ENCODE measurements at places on chromosomes 7 and 10.

DNA sequence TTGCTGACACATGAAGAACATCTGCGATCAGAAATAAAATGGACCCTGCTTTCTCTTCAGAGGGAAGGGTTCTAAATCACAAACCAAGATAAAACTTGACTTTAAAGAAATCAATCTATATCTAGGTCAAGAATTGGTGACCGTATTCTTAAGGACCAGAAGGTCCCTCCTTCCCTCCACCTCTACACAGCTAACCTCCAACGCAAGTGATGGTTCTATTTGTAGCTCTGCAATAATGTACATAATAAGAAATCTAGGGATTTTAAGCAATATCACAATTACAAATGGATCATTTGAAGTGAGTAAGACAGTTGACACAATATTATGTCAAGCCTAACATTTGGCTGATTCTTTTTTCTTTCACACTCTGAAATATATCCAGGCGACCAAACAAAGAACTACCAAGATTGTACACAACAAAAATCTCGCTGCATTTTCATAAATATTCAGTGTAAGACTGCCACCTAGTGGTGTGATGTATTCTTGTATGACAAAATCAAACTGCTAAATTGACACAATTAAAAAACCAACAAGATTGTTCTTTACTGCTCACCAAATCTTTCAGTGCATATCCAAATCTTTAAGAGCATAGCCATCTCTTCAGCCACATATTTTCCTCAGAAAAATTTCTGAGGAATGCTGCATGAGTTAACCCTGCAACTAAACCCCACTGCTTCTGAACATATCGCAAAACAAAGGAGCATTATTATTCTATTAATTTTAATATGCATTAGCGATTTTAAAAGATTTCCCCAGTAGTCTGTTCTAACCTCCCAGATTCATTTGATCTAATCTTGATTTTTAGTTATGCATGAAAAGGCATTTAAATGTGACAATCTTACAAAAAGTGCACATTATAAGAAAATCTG, 44.5 kb downstream of the ICA1 start:
- DNase-seq = no peak

DNA sequence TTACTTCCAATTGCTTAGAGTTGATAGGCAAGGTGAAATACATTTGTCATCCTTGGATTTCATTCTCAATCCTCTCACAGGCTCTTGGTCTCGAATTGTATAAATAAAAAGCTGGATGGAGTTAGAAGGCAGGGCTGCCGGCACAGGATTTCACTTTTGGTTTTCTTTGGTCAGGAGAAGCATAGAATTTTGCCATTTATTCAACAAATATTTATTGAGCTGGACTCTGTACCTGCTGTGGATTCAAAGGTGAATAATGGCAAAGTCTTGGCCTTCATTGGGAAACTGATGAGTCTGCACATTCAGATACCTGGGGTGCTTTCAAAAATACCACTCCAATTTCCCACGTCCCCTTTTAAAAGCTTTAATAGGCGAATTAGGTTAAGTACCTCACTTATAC, 49.7 kb downstream of the PDK4 start:
- DNase-seq = no peak

DNA sequence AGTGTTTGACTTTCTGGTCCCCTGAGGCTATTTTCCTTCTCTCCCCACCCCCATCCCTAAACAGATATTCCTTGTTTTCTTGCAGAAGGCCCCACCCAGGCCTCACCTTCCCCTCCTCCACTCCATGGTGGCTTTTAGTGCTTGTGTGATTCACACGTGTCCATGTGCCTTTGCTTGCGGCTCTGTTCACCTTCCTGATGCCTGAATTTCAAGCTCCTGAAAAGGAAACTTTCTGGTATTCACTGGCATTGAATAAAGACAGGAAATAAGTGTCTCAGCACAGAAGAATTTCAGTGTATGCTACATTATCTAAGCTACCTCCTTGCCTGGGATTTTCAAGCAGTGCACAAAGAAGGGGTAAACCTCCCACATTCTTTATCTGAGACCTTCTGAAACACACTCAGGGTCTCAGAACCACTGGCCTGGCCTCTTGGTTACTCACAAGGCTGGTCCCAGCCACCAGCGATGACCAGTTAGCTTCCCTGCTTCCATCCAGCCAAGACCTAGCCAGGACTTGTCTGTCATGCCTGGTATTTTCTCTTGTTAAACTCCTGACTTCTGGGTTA, 17.2 kb upstream of the UBE2H start:
- no peak for DNase-seq

DNA sequence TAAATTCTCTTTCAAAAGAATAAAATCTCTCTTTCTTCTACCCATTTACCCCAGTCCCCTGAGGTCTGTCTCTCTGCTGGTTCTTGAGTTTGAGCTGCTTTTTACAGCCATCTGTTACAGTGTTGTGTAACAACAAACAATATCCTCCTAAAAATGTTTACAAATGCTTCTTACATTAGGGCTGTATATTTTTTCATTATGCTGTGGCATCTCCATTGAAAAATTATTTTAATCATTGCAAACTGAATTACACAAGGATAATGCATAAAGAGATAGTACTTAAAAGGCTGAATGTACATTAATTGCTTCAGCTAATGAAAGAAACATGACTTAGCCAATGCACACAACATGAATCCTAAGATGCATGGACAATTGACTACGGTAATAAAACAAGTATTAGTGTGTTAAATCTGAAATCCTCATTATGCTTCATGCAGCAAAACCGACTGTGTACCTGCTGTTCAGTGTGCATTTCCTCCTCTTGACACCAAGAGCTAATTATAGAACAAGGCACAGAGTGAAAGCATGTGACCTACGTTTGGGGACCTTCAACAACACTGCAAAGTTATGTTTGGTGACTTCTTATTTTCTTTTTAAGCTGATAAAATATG, 181.7 kb upstream of the RHOBTB1 start:
- no peak for DNase-seq

DNA sequence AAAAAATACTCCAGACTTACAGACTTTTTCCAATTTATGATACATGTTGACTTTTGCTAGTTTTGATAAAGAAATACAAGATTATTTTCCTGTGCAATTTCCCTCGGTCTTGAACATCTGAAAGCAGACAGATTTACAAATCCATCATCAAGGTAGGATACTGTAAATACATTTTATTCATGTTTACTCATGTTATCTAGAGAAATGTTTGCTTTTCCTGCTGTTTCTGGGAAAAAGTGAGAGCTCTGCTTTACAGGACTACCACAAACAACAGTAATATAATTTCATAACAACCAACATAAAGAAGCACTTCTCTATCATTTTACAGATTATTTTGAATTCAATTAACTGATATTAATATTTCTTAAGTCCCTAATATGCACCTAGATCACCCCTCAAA, 31.7 kb upstream of the CASD1 start:
- DNase-seq = no peak

- DNase-seq = no peak
Measured at GRCh38 chr7:2437537-2438148, 34.2 kb downstream of the CHST12 start.

DNA sequence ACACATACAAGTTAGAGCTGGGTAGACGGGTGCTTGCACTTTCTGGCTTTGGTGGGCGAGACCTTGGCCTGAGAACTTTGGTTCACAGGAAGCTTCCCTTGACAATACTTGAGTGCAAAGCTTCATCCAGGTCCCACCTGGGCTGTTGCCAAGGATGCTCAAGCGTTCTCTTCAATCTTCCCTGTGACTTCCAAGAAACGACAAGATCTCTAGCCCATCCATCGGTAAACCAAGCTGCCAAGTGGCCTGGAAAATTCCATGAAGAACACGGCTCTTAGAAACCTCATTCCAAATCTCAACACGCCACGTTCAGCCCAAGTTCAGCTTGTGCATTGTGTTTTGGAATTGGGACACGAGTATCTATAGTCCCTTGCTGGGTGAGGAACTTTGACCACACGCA, 84.7 kb downstream of the CHST15 start:
- no peak for DNase-seq

GRCh38 chr7:154353355-154353767, 301.2 kb downstream of the DPP6 start:
- no peak for DNase-seq

DNA sequence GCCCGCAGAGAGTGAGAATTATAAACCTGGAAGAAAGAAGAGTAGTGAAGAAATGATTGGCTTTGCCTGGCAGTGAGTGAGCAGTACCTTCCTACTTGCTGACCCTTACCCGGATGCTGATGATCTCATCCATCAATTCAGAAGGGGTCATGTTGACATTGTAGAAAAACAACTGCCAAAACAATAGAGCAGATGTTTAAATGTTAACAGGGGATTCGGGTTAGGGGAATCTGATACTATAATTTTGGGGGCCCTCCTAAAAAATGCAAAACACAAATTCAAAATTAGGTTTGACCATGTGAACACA, 78.1 kb downstream of the MYOF start:
- no peak for DNase-seq

DNA sequence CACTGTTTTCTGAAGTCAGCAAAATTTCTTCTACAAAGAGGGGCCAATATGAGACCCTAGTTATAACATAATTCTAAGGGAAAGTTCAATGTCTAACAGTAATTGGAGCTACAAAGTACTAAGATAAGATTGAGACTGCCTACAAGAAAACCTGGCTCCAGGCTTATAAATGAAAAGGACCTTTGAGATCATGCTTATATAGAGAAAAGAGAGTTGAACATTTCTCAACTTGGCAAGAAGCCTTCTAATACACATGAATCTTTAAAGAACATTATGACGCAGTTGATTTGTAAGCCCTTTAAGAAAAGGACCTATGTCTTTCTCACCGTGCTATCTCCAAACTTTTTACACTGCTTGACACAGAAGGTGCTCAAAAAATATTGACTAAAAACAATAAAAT, 87.9 kb downstream of the TPK1 start:
- DNase-seq = no peak

DNA sequence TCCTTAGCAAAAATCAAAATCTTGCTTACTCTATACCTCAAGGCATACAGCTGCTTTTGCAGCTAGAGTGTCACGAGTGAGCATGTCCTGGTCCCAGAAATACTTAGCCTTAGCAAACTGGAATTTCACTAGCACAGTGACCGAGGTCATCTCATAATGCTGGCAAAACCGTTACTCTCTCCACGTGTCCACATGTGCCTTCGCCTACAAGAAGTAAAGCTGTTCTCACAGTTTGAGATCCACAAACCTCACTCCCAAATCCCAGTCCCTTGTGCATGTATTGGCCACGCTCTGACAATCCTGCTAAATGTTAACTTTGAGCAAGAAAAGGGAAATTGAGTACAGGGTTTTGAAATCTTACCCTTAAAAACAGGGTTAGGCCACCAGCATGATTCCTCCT, 111.0 kb upstream of the PLXDC2 start:
- DNase-seq = no peak

GRCh38 chr10:131978851-131979250, 2.9 kb downstream of the BNIP3 start:
- DNase-seq = no peak

DNA sequence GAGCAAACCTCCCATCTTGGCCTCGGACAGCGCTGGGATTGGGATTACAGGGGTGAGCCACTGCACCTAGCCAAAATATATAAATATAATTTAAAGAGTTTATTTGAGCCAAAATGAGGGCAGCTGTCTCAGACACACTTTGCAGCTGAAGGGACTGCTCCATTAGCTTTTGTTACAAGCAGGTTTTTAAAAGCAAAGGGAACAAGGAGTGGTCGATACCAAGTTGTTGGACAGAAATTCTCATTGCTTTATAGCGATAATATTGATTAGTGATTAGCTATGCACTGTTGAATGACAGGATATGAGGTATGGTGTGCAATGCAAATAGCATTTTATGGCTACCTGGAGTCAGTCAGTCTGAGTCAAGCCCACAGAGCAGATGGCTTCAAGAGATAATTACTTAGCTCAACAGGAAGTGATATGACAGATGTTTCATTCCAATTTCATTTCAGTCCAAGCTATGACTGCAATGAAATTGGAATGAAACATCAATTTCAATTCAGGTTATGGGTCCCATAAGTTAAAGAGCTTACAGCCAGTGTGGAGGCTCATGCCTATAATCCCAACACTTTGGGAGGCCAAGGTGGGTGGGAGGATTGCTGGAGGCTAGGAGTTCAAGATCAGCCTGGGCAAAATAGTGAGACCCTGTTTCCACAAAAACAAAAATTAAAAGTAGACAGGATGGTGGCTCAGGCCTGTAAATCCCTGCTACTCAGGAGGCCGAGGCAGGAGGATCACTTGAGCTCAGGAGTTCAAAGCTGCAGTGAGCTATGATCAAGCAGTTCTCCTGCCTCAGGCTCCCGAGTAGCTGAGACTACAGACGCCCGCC, 23.1 kb downstream of the TYW1 start:
- DNase-seq = no peak

DNA sequence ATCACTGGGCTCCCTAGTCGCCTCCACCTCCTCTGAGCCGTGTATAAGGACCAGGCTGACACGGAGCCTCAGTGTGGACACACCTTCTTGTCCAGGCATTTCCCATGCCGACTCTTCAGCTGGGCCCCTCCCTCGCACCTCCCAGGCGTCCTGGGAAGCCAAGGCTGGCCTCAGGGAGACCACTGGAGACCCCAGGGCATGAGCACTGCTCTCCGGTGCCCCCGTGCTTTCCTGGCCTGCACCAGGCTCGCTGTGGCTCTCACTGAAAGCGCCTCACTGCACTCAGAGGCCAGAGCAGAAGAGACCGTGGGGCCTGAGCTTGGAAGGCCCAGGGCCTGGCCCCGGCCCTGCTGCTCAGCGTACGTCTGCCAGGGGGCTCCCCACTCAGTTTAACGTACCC, 31.4 kb downstream of the LRRC27 start:
- no peak for DNase-seq

DNA sequence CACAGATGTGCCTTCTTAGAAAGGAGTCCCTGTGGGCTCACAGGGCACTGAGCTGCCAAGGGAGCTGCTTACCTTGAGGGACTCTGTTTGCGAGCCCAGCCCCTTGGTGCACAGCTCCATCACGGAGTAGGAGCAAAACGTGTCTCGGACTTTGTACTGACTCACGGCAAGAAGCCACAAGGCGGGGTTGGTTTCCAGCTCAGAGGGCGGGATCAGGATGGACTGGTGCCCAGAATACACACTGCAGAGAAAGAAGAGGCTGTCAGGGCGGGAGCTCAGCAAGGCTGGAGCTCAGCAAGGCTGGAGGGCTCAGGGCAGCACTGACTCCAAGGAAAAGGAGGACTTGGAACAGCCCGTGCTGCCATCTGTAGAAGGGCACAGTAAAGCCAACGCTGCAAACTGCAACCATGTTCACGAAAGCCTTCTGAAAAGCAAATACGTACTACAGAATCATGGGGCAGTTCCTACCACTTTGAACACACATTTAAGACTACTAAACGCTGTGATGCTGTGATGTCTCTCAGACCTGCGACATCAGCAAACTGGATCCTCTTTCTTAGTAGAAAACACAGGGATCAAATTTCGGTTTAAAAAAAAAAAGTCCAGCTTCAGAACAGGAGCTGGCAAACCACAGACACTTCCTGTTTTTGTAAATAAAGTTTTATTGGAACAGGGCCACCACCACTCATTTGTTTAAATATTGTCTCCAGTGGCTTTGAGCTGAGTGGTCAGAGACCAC, 194.3 kb downstream of the ZMYND11 start:
- DNase-seq = no peak

DNA sequence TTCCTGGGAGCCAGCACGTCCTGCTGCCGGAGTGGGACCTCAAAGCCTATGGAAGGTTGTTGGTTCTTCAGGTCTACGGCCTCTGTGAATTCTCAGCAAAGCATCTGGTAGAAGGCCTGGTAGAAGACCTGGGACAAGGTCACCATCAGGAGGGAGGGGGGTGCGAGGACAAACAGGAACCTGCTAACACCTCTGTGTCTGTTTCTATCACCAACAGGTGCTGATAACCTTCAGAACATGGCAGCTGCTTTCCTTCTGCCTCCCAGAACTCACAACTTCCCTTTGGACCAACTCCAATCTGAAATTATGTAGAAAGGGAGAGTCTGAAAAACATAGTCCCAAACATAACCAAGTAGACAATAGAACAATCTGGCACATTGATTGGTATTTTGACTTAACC, 8.3 kb upstream of the MET start:
- DNase-seq = no peak
